ENCODE measurements at places on chromosomes 3 and 15. TPM values are rescaled to one million over a fixed set of nuclear protein-coding genes. Genes with fewer than 3 reads are reported as not detected.
A peak's percentile ranks its signal among the peaks of the same experiment; 100 is the strongest.

- H3K36me3 ChIP-seq: no peaks in the 10 kb centered on the region
- peaks cover 15% of the 10 kb centered on the region for H3K27me3 ChIP-seq
- DNase-seq: no peak
- H3K4me3 ChIP-seq: no peak overlapping the region
These were observed 4.3 kb upstream of the LRRK1 start for GRCh38 chr15:100914876-100915275.

DNA sequence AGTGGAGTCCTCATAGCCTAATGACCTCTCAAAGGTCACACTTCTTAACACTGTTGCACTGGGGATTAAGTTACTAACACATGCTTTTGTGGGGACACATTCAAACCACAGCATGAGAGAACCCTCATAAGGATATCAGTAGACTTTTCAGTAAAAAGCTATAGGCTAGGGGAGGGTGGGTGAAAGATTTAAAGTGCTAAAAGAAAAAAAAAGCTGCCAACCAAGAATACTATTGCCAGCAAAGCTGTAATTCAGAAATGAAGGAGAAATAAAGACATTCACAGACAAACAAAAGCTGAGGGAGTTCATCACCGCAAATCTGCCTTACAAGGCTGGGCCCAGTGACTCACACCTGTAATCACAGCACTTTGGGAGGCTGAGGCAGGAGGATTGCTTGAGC is 50.4 kb upstream of the PRSS50 start:
- no peak overlapping the region for H3K27ac ChIP-seq
- DNase-seq: no peak
- no peaks in the 10 kb centered on the region for H3K27me3 ChIP-seq
- H3K36me3 ChIP-seq: no peaks in the 10 kb centered on the region
- H3K4me3 ChIP-seq: no peak overlapping the region

The NAA50 gene
- 113 TPM for total RNA-seq

The SH2D7 gene
- total RNA-seq: not detected

DNA sequence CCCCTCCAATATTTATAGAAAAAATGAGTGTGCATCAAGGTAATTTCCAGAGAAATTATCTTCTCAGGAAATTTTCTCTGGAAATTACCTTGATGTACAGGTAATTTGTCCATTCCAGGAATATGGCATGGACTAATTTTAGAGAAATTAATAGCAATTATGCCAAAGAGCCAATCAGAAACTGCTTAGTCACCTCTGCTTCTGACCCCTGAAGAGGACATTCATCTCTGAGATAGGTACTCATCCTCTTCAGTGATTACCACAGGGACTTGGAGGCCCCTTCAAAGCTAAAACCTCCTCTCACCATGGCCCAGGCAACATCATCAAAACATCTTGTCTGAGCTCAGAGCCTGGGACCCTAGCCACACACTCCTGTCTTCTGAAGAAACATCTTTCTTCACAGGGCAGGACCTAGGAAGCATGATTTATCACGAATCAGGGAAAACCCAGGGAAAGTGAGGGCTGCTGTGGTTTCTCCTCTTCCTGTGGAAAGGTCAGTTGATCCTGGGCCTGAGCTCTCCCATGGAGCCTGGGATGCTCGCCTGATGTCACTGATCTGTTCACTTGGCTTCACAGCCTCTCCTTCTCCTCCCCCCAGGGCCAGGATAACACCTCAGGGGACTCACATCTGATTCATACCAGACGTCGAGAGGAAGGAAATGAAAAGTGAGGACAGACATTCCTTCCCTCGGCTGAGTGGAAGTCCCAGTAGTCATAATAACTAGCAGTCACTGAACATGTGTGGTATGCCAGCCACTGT is 210.5 kb downstream of the DTWD1 start:
- H3K36me3 ChIP-seq: no peaks in the 10 kb centered on the region
- H3K4me3 ChIP-seq: no peak overlapping the region
- H3K27me3 ChIP-seq: no peaks in the 10 kb centered on the region
- H3K4me1 ChIP-seq: no peaks in the 10 kb centered on the region
- DNase-seq: peak; percentile 19

The ETV5 gene
- total RNA-seq: 76.1 TPM

- no peaks in the 10 kb centered on the region for H3K36me3 ChIP-seq
- DNase-seq: no peak
- no peaks in the 10 kb centered on the region for H3K27me3 ChIP-seq
- no peaks in the 10 kb centered on the region for H3K4me1 ChIP-seq
These were observed 100.8 kb downstream of the ADAMTS9 start for GRCh38 chr3:64586952-64587351.

DNA sequence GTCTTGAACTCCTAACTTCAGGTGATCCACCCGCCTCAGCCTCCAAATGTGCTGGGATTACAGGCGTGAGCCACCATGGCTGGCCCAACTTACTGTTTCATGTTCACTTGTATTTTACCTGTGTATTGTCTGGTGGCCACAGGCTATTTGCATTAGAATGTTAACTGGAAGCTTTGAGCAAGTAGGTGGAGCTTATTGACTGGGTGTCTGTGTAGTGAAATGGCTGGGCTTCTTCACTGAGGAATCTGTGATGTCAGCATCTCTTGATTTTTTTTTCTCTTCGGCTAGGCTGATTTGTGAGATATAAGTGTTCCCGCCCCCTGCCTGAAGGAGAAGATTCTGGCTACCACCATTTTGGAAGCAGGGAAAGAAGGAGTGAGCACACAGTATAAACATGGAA is 237.8 kb upstream of the PEX5L start:
- H3K27ac ChIP-seq: no peak overlapping the region
- H3K27me3 ChIP-seq: no peaks in the 10 kb centered on the region
- H3K36me3 ChIP-seq: no peaks in the 10 kb centered on the region
- no peak for DNase-seq
- no peak overlapping the region for H3K4me3 ChIP-seq

DNA sequence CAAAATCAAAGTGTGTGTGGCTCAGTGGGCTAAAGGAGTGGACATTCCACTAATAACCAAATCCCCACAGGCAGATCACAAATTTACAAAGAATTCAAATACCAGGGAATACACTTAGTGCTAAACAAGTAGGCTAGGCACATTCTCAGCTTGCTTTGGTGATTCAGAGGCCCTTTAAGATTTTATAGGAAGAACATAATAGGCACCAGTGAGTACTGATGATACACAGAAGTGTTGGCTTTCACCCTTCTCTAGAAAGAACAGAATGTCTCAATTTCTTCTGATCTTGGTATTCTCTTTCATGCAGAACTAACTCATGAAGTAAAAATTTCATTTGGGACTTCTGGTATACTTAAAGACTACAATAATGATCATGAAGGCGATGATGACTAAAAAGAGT is 55.0 kb downstream of the POLR2M start:
- no peak overlapping the region for H3K27ac ChIP-seq
- H3K4me3 ChIP-seq: no peak overlapping the region
- H3K27me3 ChIP-seq: peaks cover 6% of the 10 kb centered on the region
- no peaks in the 10 kb centered on the region for H3K36me3 ChIP-seq
- H3K4me1 ChIP-seq: no peaks in the 10 kb centered on the region
- no peak for DNase-seq

The PPCDC gene
- 19.0 TPM for total RNA-seq

The CERS3 gene
- total RNA-seq: not detected

The HIGD2B gene
- total RNA-seq: not detected
